Cerebellum (tissue), 4 donors: ENCODE measurements at places on chromosomes 7 and 10.

DNA sequence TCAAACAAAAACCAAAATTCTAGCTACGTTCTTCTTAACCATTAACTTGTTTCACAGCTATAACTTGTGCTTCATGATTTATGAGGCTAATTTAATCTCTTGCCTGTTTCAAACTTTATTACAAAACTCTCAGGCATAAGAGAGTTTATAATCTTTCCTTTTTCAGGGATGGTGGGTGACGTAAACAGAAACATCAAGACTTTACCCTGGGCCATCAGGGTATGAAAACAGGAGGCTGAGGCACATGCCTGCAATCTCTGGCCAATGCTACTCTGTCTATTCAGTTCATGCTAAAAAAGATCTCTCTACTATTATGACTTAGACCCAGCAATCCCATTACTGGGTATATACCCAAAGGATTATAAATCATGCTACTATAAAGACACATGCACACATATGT lies 55.9 kb upstream of the VWC2 start:
- DNase-seq, result no peak

DNA sequence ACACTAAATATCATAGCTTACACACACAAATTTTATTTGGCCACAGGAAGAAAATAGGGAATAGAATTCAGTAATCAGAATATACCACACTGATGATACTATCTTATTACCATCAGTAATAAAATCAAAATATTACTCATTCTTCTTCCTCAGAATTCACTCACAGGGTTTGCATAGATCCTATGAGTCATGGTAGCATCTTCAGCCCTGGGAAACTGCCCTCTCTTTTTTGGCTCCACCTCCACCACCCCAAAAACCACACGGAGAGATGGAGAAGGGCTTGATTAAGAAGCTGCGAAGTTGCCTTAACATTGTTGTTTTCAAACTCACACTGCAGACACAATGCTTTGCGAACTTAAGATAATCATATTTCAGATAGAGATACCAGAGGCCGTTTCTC lies 154.1 kb upstream of the AHR start:
- no peak for DNase-seq

- no peak for DNase-seq
Observed at GRCh38 chr7:27685209-27685608, 22.5 kb upstream of the HIBADH start.

DNA sequence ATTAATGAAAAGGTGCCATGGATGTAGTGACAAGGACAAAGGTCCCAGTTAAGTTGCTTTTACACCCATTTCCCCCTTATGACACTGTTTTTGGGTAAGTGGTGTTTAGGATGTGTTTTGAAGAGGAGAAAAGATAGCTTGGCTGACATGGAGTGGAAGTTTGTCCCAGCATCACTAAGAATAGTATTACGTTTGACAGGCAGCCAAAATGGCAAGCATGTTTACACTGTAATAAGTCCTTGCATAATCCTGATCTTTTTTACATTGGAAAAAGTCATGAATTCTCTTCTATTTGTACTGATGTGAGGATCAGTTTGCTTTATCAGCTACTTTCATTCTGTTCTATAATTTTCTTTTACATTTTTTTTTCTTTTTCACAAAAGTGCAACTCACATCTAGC lies 137.8 kb downstream of the CHRM2 start:
- no peak for DNase-seq

- DNase-seq, result no peak
Observed at GRCh38 chr7:158827411-158828132, 1.7 kb downstream of the ESYT2 start.

- DNase-seq, result no peak
Observed at GRCh38 chr10:126770809-126771208, 100.3 kb upstream of the C10orf90 start.

GRCh38 chr10:132310701-132311337 lies 3.1 kb upstream of the STK32C start:
- DNase-seq, result no peak

DNA sequence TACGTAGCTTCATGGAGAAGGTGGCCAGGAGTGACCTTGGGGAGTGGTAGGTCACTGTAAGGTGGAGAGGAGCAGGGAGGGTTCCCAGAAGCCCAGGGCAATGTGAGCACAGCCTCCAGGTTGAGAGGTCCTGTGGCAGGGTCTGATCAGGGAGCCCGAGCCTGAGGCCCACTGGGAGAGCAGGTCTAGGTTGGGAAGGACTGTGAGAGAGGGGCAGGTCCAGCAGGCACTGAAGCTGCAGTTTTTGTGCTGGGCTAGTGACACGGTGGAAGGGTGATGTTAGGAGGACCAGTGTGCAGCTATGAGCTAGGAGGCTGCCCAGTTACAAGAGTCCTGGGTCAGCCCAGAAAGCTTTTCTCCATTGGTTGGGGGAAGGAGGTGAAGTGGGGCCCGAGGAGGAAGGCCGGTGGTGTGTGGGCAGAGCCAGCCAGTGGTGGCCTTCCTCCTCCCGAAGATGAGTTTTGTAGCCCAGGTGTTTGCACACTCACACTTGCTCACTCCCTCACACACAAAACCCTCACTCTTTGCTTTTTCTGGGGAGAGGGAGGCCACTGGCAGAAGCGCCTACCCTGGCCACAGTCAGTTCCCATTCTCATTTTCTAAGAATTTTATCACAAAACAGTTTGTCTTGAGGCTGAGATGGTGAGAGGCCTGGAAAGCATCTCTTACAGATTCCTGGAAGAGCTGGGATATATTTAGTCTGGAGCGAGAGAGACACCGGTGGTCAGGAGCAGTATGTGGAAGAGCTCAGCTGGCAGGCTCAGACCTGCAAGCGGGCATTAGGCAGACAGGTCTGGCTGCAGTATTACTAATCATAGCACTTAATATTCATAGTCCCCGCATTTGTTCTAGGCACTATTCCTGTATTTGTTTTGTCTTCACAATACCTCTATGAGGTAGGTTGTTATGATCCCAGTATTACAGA lies 57.1 kb downstream of the ZNF467 start:
- peak; percentile 56 for DNase-seq

GRCh38 chr7:129626896-129627295 lies 15.4 kb downstream of the NRF1 start:
- no peak for DNase-seq

GRCh38 chr10:83225781-83226180 lies 913.5 kb upstream of the GHITM start:
- no peak for DNase-seq

GRCh38 chr7:36538126-36538525 lies 148.5 kb downstream of the ANLN start:
- DNase-seq, result no peak

GRCh38 chr7:27100694-27101170 lies 1.8 kb downstream of the HOXA2 start:
- DNase-seq, result no peak

DNA sequence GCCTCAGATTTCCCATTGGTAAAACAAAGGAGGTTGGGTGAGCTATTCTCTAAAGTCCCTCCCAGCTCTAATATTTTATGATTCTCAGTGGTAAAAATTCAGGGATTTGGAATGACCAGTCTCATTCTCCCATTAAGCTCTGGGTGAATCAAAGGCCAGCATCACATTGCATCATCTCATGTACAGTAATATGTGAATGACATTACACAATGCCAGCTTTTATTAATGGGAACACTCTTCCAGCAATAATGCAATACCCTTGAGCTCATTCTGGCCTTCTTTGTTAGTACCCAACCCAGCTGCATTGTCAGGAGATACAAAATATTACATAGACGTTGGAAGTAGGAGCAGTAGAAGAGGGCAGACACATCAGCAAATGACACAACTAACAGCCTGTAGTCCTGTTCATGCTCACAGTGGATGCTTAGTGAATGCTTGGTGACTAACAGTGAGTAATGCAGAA lies 100.0 kb upstream of the EGR2 start:
- DNase-seq, result no peak

DNA sequence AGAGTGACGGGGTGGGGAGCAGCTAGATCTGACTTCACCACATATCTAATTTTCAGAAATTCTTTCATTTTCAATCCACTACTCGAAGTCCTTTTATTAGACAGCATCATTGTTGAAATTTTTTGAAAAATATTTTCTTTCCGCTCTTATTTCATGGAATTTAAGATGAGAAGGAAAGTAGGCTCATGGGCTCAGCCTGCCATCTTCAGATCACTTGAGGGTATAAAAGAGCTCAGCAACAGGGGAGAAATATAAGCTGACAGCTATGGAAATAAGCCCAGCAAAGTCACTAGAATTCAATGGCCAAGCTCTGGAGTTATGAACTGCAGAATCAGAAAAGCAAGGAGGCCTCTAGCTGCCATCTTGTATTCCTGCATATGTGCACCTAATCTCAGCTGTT lies 389.1 kb downstream of the XPNPEP1 start:
- DNase-seq, result no peak

DNA sequence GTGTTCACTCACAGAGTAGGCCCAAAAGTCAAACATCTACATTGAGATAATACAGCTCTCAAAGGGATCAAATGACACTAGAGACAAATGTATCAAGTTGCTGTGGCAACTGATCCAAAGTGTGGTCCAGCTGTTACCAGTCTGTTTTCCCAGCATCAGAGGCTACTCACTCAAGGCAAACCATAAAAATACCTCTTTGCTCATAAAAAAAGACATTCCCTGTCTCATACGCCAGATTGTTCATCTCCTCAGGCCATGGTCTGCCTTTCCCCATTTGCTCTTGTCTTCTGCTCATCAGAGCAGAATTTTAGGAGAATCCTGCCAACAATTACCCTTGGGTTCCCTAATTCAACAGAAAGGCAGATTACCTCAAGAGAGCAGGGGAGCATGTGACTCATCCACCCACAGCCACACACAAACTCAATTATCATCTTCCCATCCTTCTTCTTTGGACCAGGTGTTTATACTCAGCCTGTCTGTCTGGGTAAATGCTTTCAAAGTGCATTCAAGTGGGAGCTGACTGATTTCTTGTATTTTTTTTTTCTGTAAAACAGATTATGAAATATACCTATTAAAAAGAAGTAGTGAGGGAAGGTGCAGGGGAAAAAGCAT lies 226.5 kb upstream of the HPS1 start:
- no peak for DNase-seq

GRCh38 chr10:58465629-58466028 lies 47.0 kb upstream of the BICC1 start:
- no peak for DNase-seq

GRCh38 chr7:155985518-155986250 lies 173.4 kb upstream of the SHH start:
- DNase-seq, result no peak

GRCh38 chr10:70549351-70549961 lies 53.1 kb downstream of the PRF1 start:
- no peak for DNase-seq

GRCh38 chr7:12074889-12075288 lies 136.2 kb upstream of the TMEM106B start:
- no peak for DNase-seq

DNA sequence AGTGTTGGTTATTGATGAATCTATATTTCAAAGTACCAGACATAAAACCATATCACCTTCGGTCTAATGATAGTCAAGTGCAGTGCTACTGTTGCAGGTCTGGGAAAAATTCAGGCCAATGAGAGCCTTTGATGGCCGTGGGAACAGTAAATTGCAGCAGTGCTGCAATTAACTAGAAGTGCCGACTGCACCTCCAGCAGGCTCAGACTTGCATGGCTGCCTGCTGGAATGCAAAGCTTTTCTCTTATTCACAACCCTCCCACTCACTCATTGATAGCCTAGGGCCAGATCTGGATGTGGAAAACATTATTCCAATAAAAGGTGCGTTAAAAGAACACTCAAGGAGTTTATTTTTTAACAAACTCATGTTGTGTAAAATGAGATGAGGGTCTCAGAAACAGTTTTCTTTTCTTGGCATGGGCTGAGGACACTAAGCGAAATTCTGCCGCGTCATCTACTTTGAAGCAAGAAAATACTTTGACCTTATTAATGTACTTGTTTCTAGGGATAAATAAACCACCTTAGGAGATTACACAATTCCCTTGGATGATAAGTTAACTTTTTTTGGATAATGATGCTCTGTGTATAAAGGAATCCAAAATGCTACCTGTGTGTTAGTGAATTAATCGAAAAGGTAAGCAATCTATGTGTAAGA lies 17.1 kb downstream of the PLXDC2 start:
- no peak for DNase-seq

DNA sequence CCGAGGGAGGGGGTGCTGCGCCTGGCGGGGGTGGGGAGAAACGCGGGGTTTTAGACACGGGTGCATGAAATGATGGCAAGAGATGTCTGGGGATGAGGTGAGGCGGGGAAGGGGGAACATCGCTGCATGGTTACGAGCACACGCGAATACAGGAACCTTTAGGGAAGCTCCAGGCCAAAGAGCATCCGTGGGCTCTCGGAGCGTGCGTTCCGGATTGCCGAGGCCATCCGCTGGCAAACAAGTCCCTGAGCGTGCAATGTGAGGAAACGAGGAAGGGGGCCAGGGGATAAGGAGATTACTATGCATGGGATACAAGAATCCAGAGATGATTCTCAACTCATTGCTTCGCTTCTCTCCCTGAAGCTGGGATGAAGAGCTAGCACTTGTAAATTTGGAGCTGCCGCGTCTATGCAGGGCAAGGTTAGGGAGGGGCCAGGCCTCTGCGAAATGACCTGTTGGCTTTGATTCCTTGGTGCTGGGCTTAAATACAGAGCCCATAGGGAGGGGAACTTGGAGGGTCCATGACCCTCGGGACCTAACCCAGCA lies 520 bp upstream of the WNT2 start:
- no peak for DNase-seq

DNA sequence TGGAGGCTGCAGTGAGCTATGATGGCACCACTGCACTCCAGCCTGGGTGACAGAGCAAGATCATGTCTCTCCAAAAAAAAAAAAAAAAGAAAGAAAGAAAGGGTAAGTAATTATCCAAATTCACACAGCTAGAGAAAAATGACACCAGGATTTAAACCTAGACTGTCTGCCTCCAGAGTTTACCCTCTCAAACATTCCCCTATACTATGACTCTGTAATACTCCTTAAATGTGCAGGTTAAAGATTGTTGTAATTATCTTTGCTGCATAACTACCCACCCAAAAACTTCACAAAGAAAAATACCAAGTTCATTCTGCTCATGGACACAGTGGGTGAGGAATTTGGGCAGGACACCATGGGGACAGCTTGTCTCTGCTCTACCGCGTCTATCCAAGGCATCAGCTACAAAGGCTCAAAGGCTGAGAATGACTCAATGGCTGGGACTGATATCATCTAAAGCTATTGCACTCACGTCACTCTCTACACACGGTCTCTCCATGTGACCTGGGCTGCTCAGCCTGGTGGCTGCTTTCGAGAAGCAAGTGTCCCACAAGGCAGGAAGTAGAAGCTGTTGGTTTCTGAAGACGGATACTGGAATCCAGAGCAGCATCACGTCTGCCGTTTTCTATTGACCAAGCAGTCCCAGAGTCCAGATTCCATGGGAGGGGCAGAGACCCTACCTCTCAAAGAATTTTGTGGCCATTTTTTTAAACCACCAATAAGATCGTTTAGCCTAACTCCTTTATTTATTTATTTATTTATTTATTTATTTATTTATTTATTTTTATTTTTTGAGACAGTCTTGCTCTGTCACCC lies 185.7 kb upstream of the AUTS2 start:
- DNase-seq, result no peak

GRCh38 chr7:2701832-2702593 lies 14.0 kb downstream of the AMZ1 start:
- DNase-seq, result peak; percentile 76
